Tibial nerve (tissue), 4 donors: ENCODE measurements at places on chromosomes 2 and 18. TPM values are rescaled to one million over a fixed set of nuclear protein-coding genes. Genes with fewer than 3 reads are reported as not detected.

Gene DNPEP
- 43.7 TPM for total RNA-seq

Gene FTCDNL1
- total RNA-seq = 1.8 TPM

Gene CCDC142
- 34.7 TPM for total RNA-seq

DNA sequence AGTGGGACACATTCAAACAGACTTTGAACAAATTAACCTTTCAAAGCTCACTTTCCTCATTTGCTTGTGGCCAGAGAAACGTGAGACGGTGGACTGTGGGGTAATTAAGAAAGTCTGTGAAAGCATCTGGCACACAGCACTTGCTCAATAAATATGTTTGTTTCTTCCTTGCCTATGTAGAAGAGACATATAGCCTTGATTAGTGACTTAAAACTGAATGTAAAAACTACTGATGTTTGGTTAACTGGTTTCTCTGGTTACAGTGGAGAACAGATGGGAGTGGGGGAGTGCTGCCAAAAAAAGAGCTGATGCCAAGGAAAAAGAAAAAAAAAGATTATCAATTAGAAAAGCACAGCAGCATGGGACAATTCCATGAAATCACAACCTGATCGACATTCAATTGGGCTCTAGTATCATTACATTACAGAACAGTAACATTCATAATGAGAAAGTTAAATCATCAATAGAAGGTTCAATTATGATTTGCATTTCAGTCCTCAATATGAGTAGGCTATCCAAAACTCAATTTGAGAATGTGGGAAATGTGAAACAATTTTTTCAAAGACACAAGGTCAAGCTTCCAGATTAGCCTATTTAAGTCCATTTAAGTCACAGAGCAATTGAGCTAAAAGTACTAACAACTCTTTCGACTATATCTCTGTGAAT is 14.7 kb downstream of the CUL3 start:
- no peak for DNase-seq

DNA sequence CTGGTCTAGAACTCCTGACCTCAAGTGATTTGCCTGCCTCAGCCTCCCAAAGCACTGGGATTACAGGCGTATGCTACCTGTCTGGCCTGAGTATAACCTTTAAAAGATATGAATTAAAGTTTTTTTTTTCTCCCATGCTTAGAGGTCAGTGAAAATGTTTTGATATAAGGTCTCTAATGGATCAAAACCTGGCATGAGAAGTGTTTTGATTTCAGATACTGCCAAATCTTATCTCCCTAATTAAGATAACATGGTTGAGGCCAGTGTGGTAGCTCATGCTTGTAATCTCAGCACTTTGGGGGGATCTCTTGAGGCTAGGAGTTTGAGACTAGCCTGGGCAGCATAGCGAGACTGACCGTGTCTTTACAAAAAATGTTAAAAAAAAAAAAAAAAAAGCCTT is 41.2 kb downstream of the SNRPD1 start:
- no peak for DNase-seq

DNA sequence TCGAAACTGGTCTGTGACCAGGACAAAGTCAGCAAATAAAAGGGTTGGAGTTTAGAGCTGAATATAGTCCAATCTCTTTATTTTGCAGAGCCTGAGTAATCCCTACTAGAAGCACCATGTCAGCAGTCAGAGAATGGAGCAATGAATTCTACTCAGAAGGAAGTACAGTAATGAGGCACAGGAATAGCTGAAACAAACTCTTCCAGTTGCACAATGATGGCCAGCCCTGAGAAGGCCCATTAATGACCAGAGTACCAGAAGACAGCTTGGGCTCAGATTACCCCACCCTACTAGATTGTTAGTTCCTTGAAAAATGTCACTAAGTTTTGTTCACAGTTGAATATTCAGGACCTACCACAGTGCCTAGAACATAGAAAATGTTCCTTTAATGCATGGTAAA is 40.3 kb upstream of the SCG2 start:
- no peak for DNase-seq

Gene GPR45
- not detected for total RNA-seq

Gene RASGRP3
- total RNA-seq = 3.7 TPM

Gene TMEM163
- total RNA-seq = not detected

DNA sequence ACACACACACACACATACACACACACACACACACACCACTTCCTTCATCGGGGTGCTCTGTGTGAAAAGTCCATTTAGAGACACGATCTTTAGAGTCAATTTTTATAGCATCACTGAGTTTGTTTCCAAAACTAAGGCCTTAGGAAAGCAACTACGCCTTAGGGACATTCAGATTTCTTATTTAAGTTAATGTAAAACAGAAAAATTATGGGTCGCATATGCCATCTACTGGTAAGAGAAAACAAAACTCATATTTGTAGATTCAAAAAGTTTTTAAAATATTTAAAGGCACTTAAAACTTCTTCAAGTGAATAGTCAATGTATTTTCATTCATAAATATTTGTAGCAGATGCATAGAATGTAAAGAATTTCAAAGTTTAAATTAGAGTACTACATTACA is 166.2 kb downstream of the ATAD2B start:
- no peak for DNase-seq

Gene ZNF638
- total RNA-seq = 202 TPM

Gene SERPINB4
- total RNA-seq = not detected

DNA sequence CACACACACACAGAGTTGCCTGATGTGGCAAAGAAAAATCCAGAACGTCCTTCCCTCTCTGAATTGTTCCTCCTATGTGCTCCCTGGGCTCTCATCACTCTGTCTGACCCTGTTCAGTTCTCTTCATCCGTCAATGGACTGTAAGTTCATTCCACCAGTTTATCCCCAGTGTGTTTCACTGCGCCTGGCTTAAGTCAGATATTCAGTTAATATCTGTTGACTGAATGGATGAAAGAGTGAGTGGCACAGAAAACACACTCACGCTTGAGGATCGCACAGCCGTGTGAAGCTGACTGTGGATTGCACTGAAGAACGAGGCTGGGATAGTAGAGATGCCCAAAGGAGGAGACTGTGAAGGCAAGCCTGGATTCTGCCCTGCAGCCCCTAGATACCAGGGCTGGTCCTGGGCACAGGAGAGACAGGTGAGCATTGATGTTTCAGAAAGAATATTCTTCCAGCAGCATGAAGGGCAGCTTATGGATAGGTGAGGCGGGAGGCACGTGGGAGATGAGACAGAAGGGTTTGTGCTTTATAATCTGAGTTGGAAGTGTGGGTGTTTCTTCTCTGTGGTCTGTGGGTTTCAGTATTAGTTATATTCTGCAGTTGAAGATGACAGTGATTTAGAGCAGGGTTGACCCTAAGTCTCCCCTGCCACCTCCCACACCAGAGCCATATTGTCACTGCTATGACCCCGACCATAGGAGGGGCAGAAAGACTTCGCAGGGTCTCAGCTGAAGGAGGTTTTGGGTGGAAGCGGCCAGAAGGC is 129.9 kb downstream of the SOCS6 start:
- no peak for DNase-seq

DNA sequence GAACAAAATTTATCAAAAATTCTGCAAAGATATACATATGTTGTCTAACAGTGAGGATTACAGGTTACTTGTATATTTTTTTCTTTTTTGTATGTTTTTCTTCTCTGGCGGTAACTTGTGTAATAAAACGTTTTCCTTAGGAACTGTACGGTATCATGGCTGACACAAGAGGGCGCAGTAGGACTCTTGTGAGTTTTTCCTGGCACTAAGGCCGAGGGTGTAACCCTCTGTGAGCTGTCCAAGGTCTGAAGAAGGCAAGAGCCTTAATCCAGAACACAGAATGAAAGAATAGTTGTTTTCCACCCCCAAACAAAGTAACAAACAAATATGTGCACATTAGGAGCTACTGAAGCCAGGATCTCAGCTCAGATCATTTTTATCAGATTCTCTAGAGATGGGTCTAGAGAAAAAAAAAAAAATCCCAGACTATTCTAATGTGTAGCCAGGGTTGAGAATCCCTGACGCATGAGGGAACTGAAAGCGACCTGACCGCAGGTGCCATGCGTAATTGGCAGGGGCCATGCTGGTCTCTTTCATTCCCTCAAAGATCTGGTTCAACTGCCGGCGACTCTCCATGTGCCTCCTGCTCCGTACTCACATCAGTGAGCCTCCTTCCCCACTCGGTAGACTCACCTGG is 27.0 kb downstream of the TMEM200C start:
- DNase-seq = peak; percentile 30

Gene NOSTRIN
- 6.3 TPM for total RNA-seq

Gene CYP27A1
- 69.3 TPM for total RNA-seq

GRCh38 chr2:96877631-96878092 is 7.8 kb upstream of the SEMA4C start:
- no peak for DNase-seq

DNA sequence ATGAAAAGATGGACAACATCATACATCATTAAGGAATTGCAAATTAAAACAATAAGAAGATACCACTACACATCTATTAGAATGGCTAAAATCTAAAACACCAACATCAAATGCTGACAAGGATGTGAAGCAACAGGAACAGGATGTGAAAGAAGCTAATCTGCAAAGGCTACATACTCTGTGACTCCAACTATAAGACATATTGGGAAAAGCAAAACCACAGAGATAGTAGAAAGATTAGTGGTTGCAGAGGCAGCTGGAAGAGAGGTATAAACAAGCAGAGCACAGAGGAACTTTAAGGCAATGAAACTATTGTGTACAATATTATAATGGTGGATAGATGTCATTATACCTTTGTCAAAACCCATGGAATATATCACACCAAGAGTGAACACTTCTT is 393.7 kb upstream of the RAB6C start:
- DNase-seq = no peak

Gene IL37
- total RNA-seq = not detected

Gene ANKRD30B
- total RNA-seq = 7.2 TPM

DNA sequence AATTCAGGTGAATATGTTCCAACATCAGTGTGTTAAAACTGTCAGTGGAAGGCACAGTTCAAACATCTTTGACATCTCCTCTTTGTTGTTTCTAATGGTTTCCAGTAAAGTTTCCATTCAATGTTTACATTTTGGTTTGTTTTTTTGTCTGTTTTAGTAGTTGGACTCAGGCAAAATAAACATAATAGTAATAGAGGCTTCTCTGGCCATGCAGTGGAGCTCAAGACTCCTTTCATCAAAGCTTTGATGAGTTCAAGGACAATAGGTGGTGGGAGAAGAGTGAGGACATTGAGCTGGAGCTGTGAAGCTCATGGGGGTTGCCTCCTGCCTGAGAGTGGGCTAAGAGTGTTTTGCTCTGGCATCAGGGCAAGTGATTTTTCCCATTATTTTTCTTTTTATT is 1853.7 kb upstream of the CELF4 start:
- DNase-seq = no peak

Gene CELF4
- not detected for total RNA-seq

DNA sequence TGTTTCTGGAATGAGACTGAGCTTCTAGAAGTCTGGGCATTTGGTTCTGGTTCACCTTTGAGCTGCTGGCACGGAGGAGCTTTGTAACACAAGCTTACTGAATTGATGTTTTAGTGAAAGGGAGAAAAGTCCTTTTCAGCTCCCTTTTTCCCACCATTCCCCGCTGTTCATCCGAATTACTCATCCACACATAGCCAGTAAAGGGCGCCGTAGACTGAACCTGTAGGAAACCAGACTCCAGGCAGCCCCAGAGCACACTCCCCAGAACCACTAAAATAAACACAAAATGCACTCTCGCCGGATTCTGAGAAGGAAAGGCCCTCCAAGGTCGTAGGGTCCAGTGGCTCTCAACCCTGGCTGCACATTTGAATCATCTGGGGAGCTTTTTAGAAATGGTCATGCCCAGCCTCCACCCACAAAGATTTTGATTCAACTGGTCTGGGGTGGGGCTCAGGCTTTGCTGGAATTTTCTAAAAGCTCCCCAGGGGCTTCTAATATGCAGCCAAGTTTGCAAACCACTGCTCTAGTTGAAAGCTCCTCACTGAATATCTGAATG is 29.6 kb downstream of the TCF7L1 start:
- peak; percentile 19 for DNase-seq

Gene RFX8
- total RNA-seq = 1.4 TPM

DNA sequence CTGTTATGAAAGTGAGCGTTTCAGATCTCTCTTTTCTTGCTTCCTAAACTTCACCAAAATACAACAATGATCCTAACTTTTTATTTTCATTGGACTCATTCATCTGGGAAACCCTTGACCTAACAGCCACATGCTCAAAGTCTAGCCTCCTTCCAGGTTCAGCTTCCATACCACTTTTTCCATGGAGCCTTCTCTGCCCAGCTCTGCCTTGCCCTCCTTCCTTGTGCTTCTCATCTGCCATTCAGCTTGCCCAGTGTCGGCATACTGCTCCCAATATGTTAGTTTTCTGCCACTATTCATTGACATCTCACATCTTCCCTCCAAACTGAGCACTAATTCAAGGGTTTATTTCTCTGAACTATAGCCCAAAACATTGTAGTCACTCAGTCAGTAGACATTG is 214.7 kb downstream of the RAD51AP2 start:
- DNase-seq = no peak

Gene MROH2A
- not detected for total RNA-seq
